Activated CD4-positive, alpha-beta T cell treated with anti-CD3 and anti-CD28 coated beads, Interleukin-2, amount 50 U/mL, for 16 hours (primary cell): ENCODE measurements at places on chromosomes 11 and 22.

- DNase-seq: no peak
These were observed 41.3 kb downstream of the TNKS1BP1 start for GRCh38 chr11:57283231-57283990.

DNA sequence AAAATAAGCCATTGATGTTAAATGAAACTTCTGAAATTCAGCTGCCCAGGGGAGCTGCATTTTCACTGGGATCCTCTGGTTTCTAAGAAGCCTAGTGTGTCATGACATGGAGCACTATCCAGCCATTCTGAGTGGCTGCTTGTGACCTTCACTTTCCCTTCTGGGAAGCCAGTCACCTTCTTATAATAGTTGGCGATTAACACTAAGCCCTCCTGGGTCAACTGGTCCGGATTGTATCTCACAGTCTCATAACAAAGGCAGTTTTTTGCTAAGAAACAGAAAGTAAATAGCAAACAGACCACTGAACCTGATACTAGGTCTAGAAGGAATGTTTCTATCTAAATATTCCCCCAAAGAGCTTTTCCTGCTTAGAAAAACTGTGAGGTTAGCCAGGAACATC, 7.9 kb downstream of the CSRP3 start:
- DNase-seq: no peak

GRCh38 chr11:3154001-3154599, 11.0 kb downstream of the OSBPL5 start:
- no peak for DNase-seq

GRCh38 chr22:20015971-20016733, 471 bp downstream of the ARVCF start:
- DNase-seq: no peak

- DNase-seq: no peak
These were observed 776.4 kb downstream of the LRRC4C start for GRCh38 chr11:40683010-40683409.
